ENCODE measurements at places on chromosomes 5 and 9. TPM values are rescaled to one million over a fixed set of nuclear protein-coding genes. Genes with fewer than 3 reads are reported as not detected.

DNA sequence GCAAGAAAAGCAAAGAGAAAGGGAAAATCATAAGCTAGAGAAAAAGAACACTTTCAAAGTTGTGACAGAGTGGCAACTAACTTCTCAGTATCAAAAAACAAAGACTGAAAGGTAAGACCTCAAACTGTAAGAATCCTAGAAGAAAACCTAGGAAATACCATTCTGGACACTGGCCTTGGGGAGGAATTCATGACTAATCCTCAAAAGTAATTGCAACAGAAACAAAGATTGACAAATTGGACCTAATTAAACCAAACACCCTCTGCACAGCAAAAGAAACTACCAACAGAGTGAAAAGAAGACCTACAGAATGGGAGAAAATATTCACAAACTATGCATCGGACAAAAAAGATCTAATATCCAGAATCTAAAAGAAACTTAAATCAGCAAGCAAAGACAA, 79.1 kb downstream of the FEM1C start:
- no peaks in the 10 kb centered on the region for H3K36me3 ChIP-seq
- no peaks in the 10 kb centered on the region for H3K27me3 ChIP-seq
- no peak overlapping the region for H3K27ac ChIP-seq
- DNase-seq, result no peak
- no peak overlapping the region for H3K4me3 ChIP-seq

- no peak for DNase-seq
- H3K4me3 ChIP-seq, result no peak overlapping the region
- H3K36me3 ChIP-seq, result no peaks in the 10 kb centered on the region
- H3K27ac ChIP-seq, result no peak overlapping the region
Measured at GRCh38 chr9:86407022-86407421, 52.8 kb upstream of the TUT7 start.

DNA sequence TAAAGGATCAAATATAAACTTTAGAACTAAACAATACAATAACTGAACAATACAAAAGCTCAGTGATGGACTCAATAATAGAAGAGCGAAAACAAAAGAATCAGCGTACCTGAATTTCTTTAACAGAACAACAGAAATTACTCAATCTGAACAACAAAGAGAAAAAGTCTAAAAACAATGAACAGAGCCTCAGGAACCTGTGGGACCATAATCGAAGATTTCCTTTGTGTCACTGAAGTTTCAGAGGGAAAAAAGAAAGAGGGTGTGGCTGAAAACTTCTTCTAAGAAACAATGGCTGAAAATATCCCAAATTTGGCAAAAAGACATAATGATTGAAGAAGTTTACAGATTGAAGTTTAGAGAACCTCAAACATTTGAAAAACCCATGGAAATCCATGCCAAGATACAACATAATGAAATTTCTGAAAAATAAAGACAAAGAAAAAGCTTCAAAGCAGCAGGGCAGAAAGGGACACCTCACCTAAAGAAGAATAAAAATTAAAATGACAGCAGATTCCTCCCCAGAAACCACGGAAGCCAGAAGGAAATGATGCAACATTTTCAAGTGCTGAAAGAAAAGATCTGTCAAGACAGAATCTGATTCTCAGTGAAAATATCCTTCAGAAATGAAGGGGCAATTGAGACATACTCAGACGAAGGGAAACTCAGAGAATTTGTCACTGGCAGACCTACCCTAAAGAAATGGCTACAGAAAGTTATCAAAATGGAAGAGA, 288.8 kb downstream of the ARL15 start:
- no peaks in the 10 kb centered on the region for H3K36me3 ChIP-seq
- no peak overlapping the region for H3K27ac ChIP-seq
- no peak for DNase-seq
- H3K4me3 ChIP-seq, result no peak overlapping the region

- H3K27me3 ChIP-seq, result no peaks in the 10 kb centered on the region
- H3K4me1 ChIP-seq, result peaks cover 73% of the 10 kb centered on the region
Measured at GRCh38 chr9:21590058-21590996, 108.2 kb upstream of the IFNE start.

Gene MYMK
- total RNA-seq, result not detected

Gene SPINK13
- not detected for total RNA-seq

Gene PCDHGB6
- 0.23 TPM for total RNA-seq

All from Panc1 (cell line).